ENCODE measurements at places on chromosomes 3 and 15. TPM values are rescaled to one million over a fixed set of nuclear protein-coding genes. Genes with fewer than 3 reads are reported as not detected.

- DNase-seq = no peak
Measured at GRCh38 chr3:106215047-106215446, 346.2 kb upstream of the CBLB start.

ANXA2 gene
- 343 TPM for polyA plus RNA-seq

DNA sequence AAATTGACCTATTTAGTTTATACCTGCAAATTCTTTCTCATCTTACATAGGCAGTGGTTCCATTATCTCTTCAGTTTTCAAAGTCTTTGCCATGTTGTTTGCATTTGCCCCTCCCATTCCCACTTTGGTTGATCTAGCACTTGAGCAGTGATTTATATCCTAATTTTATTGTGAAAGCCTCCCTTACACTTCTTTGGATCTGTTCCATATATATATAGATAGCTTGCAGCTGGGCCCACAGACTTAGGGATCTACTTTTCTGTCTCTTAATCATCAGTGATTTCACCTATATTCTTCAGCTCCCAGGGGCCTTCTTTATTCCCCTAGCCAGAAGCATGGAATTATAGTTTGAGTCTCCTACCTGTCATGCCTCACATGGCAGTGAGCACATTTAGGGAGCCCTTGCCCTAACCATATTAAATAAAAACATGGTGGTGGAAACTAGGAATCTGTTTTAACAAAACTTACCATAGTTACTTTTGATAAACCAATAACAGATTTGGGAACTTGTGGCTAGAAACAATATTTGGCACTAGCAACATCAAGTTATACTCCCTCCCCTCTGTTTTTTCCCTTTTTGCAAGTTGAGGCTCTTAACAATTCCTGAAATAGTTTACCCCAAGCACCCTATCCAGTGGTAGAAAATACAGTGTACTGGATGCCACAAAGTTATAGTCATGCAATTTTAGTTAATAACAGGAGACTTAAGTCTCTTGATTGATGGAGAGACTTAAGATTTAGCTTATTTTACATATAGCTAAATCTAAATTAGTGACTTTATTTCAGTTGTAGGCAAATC, 41.7 kb downstream of the ARIH1 start:
- no peak for DNase-seq

ARNT2 gene
- polyA plus RNA-seq = not detected

DNA sequence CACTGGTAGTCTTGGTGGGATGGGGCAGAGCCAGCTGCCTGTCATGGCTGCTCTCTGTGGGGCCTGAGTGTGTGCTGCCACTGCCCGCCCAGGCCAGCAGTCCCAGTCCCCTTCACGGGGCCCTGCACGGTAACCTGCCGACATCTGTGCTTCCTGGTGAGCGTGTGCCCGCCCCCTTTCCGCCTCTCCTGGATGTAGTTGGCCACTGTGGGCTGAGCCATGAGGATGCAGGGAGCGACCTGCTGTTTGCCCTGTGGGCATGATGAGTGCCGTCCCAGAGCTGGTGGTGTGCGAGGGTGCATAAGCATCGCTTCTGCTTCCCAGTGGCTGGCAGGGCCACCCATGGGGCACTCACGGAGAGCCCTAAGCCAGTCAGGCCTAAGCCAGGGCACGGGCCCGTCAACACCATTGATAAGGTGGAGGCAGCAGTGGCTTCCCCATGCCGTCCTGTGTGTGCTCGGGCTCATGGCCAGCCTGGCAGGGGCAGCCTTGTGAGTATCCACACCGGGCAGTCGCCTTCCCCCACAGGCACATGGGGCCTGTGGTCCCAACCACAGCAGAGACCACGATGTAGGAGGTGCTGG, 14.6 kb downstream of the PLXNA1 start:
- no peak for DNase-seq

DNA sequence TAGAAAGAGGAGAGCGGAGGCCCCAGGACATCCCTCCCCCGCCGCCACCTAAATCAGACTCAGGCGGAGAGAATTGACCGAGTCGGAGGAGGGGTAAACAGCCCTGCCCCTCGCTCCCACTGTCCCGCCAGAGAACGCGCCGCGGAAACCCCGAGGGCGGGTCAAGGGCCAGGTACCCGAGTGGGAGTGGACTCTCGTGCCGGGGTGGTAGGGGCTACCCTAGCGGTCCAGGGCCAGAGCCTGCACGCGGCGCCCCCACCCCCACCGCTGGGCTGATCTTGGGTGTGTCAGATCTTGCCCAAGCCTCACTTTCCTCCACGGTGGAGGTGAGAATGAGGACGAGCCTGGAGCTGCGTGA, 19.0 kb downstream of the SPATA12 start:
- no peak for DNase-seq

- no peak for DNase-seq
Measured at GRCh38 chr3:149833241-149833640, 20.2 kb downstream of the RNF13 start.

- no peak for DNase-seq
Measured at GRCh38 chr3:171133796-171134569, 107.5 kb upstream of the SLC2A2 start.

- no peak for DNase-seq
Measured at GRCh38 chr3:13401149-13401548, 19.0 kb downstream of the NUP210 start.

TRANK1 gene
- 0.36 TPM for polyA plus RNA-seq
